Left renal pelvis (tissue), 4 donors: ENCODE measurements at places on chromosomes 1 and 21. TPM values are rescaled to one million over a fixed set of nuclear protein-coding genes. Genes with fewer than 3 reads are reported as not detected.

HMGN1 gene
- polyA plus RNA-seq, result 720 TPM

ENAH gene
- 97.9 TPM for polyA plus RNA-seq

BRINP3 gene
- 2.4 TPM for polyA plus RNA-seq

CLCNKB gene
- polyA plus RNA-seq, result 38.0 TPM

GBP6 gene
- polyA plus RNA-seq, result not detected

PODN gene
- polyA plus RNA-seq, result 2.2 TPM

CHRM3 gene
- 7.3 TPM for polyA plus RNA-seq

GPATCH3 gene
- polyA plus RNA-seq, result 12.1 TPM

AADACL3 gene
- not detected for polyA plus RNA-seq

CNTN2 gene
- polyA plus RNA-seq, result 0.73 TPM

PSEN2 gene
- 17.7 TPM for polyA plus RNA-seq

KRTAP13-2 gene
- polyA plus RNA-seq, result not detected

FCGR2B gene
- polyA plus RNA-seq, result 0.72 TPM

REG4 gene
- 1.6 TPM for polyA plus RNA-seq

PROK1 gene
- polyA plus RNA-seq, result 0.96 TPM

ZNF683 gene
- not detected for polyA plus RNA-seq

GLRX2 gene
- 16.6 TPM for polyA plus RNA-seq

L1TD1 gene
- polyA plus RNA-seq, result 6.5 TPM

GCSAML gene
- polyA plus RNA-seq, result 0.82 TPM

PLA2G2A gene
- not detected for polyA plus RNA-seq

CFHR3 gene
- polyA plus RNA-seq, result 1.1 TPM

CLDN19 gene
- polyA plus RNA-seq, result 73.9 TPM

CHIT1 gene
- 0.09 TPM for polyA plus RNA-seq

MAEL gene
- polyA plus RNA-seq, result 2.2 TPM
